RPMI7951 (cell line): ENCODE measurements at places on chromosomes 3 and 15. TPM values are rescaled to one million over a fixed set of nuclear protein-coding genes. Genes with fewer than 3 reads are reported as not detected.

DNA sequence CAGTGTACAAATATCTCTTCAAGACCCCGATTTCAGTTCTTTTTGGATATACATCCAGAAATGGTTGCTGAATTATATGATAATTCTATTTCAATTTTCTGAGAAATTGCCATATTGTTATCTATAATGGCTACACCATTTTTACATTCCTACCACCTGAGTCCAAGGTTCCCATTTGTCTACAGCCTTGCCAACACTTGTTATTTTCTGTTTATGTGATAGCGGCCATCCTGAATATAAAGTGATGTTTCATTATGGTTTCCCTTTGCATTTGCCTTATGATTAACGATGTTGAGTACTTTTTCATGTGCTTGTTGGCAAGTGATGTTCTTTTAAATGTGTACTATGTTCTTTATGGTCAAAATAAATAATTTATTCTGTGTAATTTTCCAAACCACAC, 8.5 kb downstream of the NR1I2 start:
- DNase-seq = no peak

DNA sequence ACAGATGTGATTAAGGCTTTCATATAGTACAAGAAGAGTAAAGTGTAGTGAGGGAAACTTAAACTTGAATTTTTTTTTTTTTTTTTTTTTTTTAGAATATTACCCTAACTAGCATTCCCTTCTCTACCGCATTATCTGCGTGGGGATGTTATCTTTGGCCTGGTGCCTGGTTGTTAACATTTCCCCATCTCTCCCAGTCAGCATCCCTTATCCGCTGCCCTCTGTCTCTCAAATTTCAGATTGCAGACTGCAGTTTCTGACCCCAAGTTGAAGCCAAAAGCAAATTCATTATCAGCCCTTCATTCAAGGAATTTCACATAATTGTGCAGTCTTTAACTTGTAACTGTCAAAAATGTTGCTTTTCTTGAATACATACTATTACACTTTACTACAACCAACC, 353.0 kb downstream of the PLOD2 start:
- peak; percentile 8 for DNase-seq

CCNB2 gene
- 307 TPM in 2 replicates for total RNA-seq

GRCh38 chr15:100018191-100018590, 285.0 kb upstream of the LYSMD4 start:
- DNase-seq = no peak

DNA sequence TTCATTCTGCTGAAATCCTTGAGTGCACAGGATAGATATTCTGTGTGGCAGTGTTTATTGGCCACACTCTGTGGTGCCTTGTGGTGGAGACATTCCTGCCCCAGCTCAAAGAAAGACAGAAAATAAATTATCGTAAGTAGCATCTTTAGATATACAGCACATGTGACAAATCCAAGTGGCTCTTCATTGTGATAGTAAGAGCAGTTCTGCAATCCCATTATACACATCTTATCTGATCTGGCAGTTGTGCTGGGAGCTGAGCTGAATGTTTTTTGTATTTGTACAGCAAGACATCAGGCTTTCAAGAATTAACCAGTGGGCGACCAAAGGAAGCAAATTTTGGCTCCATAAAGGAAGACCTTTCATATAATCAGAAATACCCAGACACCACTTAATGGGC, 235.3 kb upstream of the MRPL3 start:
- DNase-seq = no peak

DNA sequence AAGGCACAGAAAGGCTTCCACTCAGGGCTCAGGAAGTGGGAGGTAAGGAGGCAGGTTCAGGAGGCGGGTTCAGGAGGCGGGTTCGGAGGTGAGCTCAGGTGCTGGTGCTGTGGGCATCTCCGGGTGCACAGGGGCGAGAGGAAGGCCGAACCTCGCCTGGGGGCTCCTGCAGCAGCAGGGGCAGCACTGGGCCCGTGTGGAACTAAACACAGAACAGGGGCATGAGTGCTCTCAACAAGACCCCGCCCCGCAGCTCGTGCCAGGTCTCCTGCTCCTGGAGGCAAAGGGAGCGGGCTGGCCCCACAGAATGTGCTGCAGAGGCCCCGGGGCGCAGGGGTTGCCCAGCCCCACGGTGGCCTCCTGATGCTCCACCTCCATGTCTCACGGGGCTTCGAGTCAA, 13.7 kb downstream of the ZDHHC19 start:
- no peak for DNase-seq

DNA sequence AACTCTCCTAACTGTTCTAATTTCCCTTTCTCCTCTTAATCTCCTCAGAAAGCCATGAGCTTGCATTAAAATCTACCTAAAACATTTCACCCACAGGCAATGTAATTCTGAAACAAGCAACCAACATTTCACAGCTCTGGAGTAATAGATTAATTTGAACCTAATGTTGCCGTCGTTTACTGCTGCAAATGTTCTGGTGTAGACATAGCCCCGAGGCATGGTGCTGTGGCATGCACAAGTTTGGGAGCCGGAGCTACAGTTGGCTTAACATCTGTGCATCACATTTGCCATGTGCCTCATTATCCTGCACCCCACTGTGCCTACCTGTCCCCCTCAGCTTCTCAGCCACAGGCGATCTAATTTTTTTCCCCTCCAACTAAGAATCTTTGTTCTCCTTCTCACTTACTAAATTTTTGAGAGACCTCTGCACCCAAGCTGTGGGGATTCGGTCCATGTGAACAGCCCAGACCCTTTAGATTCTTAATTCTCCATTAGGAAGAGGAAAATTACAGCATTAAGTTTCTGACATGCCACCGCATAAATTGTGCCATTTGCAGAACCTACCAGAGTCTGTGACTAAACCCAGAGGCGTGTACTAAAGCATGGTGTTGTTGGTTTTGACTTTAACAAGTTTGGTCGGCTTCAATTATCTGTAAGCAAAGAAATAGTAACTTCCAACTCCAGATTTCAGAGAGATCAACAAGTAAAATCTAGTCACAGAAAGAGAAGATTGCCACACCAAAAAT, 419.2 kb downstream of the MECOM start:
- peak; percentile 4 for DNase-seq

- peak; percentile 33 for DNase-seq
Measured at GRCh38 chr15:59313641-59314332, 58.9 kb downstream of the MYO1E start.

- no peak for DNase-seq
Measured at GRCh38 chr3:187567021-187567420, 103.2 kb downstream of the SST start.

TMEM207 gene
- not detected in 2 replicates for total RNA-seq

FOXB1 gene
- not detected in 2 replicates for total RNA-seq

GRCh38 chr3:31947671-31948091, 33.4 kb downstream of the OSBPL10 start:
- DNase-seq = peak; percentile 46

GRCh38 chr3:113948015-113948917, 453 bp downstream of the ZDHHC23 start:
- no peak for DNase-seq

- DNase-seq = peak; percentile 80
Measured at GRCh38 chr15:38207621-38208020, 45.0 kb upstream of the SPRED1 start.

GRCh38 chr15:69841113-69841828, 256.4 kb downstream of the TLE3 start:
- DNase-seq = peak; percentile 35

GRCh38 chr15:100714034-100714748, 111.8 kb downstream of the ASB7 start:
- DNase-seq = no peak

- no peak for DNase-seq
Measured at GRCh38 chr3:9736831-9737230, 5.3 kb downstream of the BRPF1 start.

GRCh38 chr3:12903000-12903800, 61.8 kb upstream of the RPL32 start:
- DNase-seq = no peak

DTX3L gene
- 24.3 and 24.9 TPM in 2 replicates for total RNA-seq

TMEM212 gene
- total RNA-seq = not detected in 2 replicates

DNA sequence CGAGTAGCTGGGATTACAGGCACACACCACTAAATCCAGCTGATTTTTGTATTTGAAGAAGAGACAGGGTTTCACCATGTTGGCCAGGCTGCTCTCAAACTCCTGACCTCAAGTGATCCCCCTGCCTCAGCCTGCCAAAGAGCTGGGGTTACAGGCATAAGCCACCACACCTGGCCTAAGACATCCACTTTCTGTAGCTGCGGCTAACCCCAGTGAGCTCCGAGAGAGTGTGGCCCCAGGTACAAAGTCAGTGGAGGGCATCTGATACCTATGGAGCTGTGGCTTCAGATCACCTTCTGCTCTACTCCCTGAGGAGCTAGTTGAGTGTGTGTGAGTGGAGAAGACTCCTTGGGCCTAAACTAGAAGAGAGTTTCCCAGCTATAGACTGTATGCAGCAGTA, 189.3 kb upstream of the TSC22D2 start:
- no peak for DNase-seq

DNA sequence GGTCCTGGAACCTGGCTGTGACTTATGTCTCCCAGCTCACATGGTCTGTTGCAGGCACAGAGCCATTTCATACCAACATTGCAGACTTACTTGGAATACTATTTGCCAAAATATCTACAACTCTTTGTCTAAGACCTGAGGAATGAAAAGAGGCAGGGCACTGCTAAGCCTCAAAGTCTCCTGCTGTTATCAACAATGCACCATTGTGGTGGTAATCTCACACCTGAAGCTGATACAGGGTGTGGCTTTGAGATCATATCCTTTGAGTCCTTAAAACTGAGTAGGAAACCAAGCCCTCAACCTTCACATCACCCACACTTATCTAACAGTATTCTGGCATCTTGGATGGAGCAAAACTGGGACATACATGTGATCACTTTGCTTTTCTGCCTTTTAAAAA, 782.0 kb downstream of the EPHA3 start:
- no peak for DNase-seq

HYAL2 gene
- 42.2 and 52.3 TPM in 2 replicates for total RNA-seq

GRCh38 chr3:12472796-12473195, 11.5 kb upstream of the TSEN2 start:
- no peak for DNase-seq

RASL12 gene
- total RNA-seq = 0.39 and 0.48 TPM in 2 replicates
